ENCODE measurements at places on chromosomes 7 and 10.

GRCh38 chr10:95837356-95837776, 70.4 kb upstream of the CC2D2B start:
- DNase-seq = no peak

DNA sequence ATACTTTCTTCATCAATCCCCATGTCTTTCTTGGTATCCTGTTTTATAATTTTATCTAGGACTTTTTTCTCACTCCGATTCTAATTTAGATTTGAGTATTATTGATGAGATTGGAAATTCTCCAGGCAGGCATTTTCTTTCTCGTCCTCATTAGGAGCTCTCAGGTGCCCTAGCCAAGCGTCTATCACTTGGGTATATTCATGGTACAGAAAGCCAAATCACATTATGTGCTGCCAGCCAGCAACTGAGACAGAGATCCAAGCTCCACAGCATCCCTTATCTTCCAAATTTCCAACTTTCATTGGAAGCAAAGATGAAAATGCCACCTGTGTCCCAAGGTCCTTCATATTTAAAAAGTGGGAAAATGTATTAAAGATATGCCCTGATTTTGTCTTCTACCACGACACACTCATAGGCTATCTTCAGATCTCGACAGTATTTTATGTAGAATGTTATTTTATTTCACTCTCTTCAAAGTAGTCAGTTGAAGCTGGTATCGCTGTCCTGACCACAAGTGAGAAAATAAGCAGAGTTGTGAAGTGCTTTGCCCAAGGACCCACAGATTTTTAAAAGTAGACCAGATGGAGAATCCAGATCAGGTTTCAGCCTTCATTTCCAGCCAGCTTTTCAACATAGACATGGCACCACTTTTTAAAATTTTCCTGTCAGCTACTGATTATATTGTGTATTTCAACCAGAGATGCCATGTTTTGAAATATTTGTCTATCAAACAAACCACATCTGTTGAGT, 773.4 kb downstream of the CNTNAP2 start:
- no peak for DNase-seq

DNA sequence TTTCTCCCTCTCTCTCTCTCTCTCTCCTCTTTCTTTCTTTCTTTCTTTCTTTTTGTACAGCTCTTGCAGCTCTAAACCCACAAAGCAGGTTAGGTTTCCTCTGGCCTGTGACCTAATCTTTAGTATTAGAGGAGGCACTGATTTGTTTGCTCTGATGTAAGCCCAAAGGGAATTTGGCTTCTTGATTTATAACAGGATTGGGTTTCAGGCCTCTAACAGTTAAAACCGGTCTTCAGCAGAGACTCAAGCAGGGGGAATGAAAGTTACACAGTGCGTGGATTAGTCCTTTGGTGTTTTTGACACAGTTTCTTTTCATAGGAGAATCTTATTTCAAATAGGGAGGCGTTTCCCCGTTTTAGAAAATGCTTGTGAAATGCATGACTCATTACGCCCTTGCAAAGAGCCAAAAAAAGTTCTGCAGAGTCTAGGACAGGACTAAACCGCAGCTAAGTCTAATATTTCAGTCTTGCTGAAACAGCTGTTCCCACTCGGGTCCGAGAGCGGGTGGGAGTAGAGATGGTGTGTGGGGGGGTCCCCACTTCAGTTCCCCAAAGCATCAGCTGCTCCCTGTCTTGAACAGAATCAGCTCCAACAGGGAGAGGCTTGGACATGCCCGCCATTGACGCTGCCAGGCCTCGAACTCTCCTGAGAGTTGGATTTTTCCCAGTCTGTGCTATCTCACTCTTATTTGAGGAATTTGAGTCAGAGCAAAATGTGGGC, 296.5 kb upstream of the PITRM1 start:
- DNase-seq = no peak

DNA sequence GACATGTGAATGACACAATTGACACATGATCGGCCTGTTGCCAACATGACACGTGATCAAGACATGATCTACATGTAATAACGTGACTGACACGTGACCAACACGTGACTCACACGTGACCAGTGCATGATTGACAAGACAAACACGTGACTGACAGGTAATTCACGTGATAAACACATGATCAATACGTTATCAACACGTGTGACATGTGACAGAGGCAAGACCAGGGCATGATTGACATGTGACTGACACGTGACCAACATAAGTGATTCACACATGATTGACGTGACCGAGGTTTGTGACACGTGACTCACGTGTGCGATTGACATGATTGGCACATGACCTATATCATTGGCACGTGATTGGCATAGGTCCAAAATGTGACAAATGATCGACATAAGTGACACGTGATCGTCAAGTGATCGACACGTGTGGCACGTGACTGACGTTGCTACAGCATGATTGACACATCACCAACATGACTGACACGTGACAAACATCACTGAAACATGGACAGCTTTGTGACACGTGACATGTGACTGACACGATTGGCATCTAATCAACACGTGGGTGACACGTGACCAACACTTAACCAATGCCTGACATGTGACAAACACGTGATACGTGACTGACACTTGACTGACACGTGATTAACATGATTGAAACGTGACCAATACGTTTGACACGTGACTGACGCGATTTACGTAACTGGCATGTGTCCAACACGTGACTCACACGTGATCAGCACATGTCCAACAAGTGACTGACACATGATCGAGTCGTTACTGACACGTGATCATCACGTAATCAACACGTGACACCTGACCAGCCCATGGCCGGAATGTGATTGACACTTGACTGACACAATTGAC, 23.0 kb downstream of the CRPPA start:
- no peak for DNase-seq

- DNase-seq = no peak
Measured at GRCh38 chr7:155867280-155867679, 55.0 kb upstream of the SHH start.

GRCh38 chr10:98901441-98902110, 334.1 kb downstream of the HPSE2 start:
- DNase-seq = no peak

- no peak for DNase-seq
Measured at GRCh38 chr7:94228678-94229077, 166.0 kb upstream of the COL1A2 start.

Data from CD4-positive, alpha-beta T cell (primary cell).